ENCODE measurements at places on chromosomes 4 and X.

DNA sequence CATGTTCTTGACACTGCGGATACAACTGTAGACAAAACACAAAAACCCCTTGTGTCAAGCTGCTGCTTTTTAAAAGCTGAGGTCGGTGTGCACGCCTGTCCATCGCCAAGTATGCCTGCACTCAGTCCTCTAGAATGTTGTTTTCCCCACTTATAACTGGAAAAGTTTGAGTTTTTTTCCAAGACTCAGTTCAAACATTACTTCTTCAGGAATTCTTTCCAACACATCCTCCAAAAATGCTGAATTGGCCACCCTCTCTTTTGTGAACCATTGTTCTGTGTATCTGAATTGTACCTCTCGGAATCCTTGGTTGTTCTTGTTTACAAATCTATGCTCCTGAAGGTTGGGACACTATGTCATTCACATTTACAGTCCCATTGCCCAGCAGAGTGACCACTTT is 94.6 kb downstream of the REELD1 start:
- DNase-seq, result no peak

DNA sequence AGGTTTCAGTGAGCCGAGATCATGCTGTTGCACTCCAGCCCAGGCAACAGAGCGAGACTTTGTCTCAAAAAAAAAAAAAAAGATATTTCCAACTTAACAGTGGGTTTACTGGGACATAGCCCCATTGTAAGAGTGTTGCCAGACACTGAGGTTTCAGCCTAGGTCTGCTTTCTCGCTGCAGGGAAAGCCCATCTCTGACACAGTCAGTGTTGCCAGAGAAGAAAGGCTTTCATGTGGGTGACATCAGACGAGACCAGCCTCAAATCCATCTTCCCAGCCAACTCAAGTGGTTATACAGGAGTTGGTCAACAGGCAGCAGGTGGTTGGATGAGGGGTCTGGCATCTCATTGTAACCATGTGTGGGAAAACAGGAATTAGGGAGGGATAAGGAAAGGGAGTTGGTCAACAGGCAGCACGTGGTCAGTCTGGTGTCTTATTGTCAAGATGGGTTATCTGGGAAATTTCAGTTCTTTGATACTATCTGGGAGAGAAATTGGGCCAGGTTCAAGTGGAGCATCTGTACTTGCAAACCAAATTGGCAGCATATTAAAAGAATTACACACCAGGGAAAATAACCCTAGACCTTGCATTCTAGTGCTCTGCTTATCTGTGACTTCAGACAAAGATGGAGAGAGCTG is 41.1 kb downstream of the NELFA start:
- DNase-seq, result no peak

DNA sequence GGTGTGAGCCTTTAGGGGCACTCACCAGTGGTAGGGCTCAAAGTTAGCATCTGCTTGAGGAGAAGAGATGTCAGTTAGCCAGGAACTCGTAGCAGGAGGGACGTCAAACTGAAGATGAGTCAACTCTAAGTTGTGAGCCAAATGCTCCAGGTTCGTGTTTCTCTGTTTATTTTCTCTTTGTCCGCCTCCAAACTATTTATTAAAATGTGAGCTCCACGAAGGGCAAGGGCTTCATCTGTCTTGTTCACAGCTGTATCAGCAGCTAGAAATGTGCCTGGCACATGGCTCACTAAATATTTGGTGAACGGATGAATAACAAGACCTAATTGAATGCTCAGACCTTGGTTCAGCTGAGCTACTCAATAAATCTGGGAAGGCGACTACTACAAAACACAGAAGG is 248.9 kb downstream of the BCOR start:
- no peak for DNase-seq

DNA sequence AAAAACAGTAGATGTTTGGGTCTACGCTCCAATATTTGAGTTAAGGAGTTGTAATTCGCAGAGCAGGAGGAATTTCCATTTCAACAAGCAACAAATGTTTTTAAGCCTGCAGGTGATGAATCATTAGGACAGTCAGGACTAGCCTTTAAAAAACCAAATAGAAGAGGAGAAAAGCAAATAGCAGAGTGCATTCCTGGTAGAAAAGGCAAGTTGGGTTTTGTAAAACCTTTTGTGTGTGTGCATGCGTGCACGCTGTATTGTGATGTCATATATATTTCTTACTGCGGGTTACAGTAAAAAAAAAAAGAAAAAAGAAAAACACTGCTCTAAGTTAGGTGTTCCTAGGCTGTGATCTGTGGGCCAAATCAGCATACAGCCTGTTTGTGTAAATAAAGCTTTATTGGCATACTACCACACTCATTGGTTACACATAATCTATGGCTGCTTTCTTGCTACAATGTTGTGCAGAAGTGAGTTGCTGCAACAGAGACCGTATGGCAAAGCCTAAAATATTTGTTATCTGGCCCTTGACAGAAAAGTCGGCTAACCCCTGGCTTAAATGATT is 135.6 kb downstream of the MID1 start:
- no peak for DNase-seq

- no peak for DNase-seq
Measured at GRCh38 chrX:131907488-131908314, 115.4 kb upstream of the STK26 start.

- no peak for DNase-seq
Measured at GRCh38 chrX:92209936-92210335, 430.8 kb downstream of the PCDH11X start.

DNA sequence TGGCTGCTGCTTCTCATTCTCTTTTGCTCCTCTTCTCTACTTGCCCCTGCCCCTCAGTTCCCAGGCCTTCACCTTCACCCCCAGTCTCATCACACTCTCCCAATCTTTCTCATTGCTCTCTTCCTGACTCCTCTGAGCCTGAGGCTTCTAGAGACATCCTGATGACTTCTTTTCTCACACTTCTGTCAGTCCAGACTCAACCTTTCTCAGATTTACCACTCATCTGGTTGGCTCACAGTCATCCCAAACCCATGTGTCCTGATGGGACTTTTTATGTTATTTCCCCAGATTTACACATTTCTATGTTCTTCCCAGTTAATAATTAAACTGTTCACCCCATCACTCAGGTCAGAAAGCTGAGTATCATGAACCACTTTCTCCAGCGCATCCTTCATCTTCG is 68.0 kb downstream of the TMA16 start:
- DNase-seq, result no peak

Data from T-cell (primary cell).